Central memory CD8-positive, alpha-beta T cell (primary cell): ENCODE measurements at places on chromosomes 4 and X.

DNA sequence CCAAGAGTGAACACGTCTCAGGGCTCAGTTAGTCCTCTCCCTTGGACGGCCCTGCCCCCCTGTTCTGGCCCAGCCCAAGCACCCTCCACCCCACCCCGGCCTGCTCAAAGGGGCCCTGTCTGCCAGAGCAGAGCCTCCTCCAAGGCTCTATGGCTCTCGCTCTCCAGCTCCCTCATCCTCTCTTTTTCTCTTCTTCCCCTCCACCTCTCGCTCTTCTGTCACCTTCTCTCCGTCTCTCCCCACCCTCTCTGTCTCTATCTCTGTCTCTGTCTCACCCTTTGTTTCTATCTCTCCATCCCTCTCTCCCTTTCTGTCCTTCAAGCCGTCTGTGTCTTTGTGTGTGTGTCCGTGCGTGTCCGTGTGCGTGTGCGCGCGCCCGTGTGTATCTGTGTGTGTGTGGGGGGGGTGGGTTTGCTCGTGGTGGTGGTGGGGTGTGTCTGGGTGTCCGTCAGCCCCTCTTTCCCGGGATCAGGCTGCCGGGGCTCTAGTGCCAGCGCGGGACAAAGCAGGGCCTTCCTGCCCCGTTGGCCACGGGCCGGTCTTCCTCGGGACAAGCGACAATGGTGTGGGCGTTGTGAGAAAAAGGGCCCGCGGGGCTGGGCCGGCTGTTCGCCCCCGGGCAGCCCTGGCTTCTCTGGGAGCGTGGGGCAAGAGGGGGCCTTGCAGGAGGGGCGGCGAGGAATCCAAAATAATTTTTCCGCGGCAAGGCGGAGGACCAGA lies 8.7 kb downstream of the FRG2 start:
- DNase-seq, result no peak

- DNase-seq, result no peak
These were observed 28.5 kb upstream of the FGF2 start for GRCh38 chr4:122798101-122798500.

DNA sequence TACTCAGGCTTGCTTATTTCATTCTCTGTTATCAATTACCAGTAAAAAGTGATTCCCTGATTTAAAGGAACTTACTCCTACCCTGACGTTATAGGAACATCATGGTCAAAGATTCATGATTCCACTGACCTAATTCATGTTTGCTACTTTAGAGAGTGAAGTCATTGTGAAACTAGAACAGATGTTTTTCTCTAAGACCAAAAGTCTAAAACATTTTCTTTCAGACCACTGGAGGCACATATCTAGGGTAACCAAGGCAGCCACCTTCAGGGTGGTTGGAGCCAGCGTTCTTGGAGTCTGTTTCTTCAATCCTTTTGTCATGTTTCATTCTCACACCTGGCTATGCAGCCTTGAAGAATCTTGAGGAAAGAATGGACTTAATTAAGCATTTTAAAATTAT lies 77.8 kb downstream of the GALNTL6 start:
- no peak for DNase-seq

GRCh38 chrX:108347800-108348199 lies 90.4 kb downstream of the COL4A6 start:
- no peak for DNase-seq

DNA sequence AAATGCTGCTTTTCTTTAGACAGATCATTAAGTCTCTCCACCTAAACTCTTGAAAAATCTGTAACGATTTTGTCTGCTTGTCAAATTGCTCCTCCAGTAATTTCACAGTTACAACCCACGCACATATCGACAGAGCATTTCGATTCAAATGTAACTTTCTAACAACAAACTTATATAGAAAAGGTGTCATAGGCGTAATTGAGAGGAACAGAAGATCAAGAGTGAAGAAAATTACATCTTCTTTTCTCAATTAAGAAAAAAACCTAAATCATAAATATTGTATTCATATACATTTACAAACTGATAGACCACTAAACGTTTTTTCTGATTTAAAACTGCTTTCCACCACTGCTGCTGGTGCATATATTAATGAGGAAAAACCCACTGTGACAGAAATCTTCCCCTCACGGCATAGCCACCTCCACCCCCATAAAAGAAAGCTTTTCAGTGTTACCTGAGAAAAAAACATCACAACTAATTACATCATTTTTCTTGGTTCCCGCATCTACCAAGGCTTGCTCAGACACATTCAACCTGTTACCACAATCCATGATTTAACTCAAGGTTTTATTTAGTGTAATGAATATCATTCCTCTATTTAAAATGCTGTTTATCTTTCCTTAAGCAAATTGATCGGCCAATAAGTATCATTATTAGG lies 1.9 kb downstream of the GPM6A start:
- DNase-seq, result no peak

DNA sequence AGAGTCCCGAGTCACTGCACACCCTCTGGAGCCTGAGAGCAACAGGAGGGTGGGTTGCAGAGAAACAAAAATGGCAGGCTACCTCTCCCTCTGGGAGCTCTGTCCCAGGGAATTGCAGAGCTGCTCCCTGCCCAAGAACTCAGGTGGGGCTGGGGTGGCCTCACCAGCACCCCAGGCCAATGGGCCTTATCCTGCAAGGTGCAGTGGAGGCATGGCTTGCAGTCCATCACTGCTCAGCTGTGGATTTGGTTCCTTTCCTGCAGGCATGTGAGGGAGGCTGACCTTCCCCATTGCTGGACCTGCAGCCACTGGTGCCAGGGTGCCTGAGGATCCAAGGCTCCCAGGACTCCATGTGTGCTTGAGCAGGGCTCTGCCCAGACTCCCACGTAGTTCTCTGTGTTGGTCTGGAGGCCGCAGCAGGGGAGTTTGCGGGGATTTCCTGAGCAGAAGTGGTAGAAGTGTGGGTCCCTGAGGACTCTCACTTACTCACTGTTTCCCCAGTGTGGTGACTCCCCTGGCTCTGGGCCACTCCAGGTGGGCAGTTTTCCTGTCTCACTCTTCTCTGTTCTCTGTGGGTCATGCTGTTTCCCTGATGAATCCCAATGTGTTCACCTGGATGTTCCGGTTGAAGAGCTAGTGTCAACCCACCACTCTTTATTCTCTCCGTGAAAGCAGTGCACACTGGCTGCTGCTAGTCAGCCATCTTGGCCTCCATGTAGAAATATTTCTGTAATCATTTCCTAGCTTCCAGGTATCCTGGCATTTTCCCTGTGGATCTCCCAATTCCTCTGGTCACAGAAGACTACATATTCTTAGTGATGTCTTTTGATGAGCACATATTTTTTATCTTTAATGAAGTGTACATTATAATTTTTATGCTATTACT lies 82.3 kb downstream of the ARHGAP24 start:
- DNase-seq, result no peak

- DNase-seq, result no peak
These were observed 448.9 kb upstream of the PABPC4L start for GRCh38 chr4:134650461-134650860.

DNA sequence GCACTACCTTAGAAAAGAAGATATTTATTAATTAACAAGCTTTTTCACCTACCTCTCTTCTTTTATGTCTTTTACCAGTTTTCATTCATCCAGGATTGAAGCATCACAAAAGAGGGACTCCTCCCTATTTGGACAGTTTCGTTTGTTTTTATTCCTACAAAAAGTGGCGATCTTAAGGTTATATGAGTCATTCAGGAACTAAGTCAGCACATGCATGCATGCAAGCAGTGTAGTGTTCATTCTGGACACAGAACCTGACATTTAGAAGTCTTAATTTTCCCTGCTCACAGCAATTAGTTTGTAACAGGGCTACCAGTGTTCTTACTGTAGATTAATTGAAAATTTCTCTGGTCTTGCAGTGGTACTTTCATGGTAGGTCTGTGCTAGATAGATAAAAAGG lies 47.9 kb upstream of the QRFPR start:
- DNase-seq, result no peak

DNA sequence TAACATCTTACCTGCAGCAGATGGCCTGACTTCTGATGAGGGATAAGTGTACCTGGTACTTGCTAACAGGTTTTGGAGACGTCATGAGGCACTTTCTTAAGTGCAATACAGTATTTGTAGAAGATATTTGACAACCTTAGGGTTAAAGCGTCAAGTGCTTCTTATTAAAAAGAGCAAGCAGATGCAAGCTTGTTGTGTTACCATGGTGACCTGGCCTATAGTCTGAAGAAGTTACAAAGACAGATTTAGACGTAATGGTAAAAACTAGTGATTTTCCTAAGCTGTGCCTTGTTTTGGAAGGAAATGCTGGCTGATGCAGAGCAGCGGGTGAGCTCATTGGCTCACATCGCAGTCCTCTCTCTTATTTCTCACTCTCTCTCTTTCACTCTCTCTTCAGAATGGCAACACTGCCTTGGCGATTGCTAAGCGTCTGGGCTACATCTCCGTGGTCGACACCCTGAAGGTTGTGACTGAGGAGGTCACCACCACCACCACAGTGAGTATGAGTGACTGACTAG lies 243.6 kb downstream of the ANK2 start:
- DNase-seq, result no peak

DNA sequence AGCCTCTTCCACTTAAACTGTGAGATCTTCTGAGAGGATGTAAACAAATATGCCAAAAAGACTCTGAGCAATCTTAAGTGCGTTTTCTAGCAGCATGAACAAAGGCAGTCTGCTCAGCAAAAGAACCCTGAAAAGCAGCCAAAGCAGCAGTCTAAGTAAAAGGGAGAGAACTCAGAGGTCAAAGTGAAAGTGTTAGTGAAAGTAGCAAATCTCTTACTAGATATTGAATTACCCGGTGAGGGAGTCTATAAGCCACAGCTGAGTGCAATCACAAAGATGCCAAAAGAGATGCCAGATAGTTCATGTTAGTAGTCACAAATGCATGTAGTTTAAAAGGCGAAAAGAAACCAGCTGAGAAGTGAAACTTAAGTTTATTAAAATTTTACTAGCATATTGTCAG lies 7.9 kb upstream of the GNRHR start:
- no peak for DNase-seq

DNA sequence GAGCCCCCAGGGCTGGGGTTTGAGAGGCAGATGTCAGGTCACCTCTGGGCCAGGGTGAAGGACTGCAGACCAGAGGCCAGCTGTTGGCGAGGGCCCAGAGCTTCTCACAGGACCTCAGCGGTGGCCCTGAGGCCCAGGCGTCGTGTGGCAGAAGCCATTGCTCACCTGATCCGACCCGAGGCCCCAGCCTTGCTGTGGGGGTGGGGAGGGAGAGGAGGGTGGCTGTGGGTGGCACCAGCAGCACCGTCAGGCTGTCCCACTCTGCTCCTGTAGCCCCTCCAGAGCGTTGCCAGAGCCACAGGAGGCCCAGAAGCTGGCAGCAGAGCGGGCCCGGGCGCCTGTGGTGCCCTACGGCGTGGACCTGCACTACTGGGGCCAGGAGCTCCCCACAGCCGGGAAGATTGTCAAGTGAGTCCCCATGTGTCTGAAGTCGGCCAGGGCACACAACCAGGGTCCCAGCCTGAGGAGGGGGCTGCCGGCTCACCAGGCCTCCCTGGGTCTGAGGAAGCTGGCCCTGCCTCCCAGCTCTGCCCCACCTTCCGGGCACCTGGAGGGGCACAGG lies 28.8 kb downstream of the UVSSA start:
- DNase-seq, result no peak

DNA sequence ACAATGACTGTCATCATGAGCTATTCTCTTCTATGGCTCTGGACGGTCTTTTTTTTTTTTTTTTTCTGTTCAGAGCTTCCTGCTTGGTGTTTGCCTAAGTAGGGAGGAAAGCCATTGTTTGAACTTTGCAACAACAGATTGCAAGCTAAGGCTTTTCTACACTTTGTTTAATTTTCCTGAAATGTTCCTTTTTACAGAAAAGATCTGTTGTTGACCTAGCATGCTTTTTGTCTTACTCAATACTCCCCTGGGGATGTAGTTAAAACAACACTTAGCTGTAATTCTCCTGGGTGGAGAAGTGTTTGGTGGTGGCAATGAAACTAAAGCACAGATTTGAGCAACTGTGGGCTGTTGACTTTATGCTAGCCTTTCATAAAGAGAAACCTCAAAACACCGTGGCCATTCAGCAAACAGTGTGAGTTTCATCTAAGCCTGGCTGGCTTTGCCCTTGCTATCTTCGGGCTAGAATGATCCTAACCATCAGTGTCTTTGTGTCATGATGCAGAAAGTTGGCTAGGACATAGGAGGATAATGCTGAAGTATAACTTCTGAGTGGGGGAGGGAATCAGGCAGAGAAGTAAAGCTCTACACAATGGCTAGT lies 110.5 kb downstream of the ANXA3 start:
- no peak for DNase-seq

DNA sequence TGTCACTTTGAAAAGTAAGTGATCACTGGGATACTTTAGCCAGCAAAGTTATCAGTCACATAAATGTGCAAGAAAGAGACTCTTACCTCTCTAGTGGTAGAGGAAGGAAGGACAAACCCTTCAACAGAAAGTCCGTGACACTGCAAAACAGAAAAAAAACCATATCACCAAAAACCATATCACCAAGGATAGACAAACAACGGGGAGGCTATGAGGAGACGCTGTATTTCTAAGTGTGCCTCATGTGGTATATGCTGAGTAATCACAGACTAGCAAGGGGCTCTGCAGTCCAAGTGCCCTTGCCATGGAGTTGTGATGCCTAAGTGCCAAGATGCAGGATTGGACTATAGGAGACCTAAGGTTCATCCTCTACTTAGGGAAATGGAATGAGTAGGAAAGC lies 11.5 kb upstream of the HDAC8 start:
- DNase-seq, result no peak

DNA sequence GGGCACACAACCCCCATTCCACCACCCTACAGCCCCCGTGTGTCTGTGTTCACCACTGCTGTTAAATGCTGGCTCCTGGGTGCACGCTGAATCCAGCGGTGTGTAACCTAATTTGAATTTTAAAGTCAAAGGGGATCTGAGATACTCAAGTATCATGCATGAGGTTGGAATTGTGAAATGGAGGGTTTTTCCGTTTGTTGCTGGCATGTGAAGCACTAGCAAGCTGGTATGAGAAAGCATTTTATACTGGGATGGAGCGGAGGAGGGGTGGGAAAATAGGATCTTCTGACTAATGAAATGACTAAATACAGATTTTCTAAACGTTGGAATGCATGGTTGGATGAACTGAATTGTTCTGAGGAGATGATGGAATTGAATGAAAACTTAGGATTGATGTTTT lies 36.9 kb upstream of the FAT1 start:
- no peak for DNase-seq

- no peak for DNase-seq
These were observed 85.2 kb upstream of the SLC7A11 start for GRCh38 chr4:138327338-138327737.

- DNase-seq, result no peak
These were observed 25.1 kb downstream of the PRSS12 start for GRCh38 chr4:118327554-118328241.

GRCh38 chrX:10471418-10471817 lies 149.0 kb downstream of the MID1 start:
- no peak for DNase-seq
